ENCODE measurements at places on chromosomes 11 and 22.

DNA sequence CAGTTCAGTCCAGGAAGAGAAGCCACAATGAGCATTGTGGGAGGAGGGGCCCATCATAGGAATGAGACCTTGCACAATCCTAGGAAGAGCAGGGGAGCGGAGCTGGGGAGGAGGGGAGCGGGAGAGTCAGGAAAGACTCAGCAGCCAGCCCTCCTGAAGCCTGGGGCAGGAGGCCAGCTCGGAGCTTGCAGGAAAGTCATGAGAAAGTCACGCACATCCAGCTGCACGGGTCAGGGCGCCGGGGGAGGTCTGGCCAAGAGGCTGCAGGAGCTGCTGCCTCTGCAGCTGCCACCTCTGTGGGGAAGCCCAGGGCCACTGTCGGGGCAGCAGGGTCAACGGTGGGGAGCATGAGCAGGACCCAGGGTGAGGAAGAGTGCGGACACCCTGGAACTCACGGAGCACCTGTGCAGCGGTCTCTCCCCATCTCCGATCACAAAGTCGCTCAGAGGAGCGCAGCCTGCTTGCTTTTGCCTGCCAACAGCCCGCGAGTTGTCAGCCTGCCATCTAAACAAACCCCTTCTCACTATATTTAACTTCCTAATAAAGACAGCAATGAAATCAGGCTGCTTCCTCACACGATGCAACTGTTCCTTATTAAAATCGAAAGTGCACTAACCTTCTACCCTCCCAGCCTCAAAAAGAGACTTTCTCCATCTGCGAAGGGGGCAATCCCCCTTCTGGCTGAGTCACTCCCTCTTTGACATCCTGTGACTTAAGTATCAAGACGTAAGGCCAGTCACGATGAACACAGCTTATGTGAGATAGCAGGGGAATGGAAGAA, 52.9 kb upstream of the RTL6 start:
- no peak for DNase-seq

DNA sequence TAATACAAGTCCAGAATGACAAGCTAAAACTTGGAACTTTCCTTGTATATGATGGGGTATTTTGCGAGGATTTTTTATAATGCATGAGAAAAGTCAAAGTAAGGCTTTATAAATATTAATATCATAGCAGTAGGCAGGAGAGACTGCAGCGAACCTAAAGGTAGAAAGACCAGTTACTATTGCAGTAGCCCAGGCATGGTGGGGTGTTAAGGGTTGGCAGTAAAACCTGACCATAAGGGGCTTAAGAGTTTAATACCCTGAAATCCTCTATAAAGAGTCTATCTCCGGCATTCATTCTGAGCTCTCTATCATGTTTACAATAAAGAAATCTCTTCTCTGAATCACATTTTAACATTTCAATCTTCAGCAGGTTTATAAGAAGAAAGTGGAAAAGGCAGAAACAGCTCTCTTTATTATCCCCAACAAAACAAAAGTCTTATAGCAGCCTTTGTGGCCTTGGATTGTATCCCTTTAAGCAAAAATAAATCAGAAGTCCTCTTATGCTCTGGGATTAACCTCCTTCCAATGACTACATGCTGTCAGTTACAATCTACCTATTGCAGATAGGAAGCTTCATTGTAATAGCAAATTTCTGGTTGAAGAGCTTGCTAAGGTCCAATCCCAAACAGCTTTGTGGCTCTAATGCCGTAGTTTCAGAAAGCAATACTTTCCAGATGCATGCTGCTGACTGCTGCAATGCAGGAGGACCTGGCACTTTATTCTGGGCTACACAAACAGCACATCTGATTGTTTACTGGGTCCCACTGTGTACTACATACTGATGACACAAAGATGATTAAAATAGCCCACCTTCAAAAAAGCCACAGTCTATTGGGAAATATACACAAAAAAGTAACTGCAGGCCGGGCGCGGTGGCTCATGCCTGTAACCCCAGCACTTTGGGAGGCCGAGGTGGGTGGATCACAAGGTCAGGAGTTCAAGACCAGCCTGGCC, 45.8 kb downstream of the SIK3 start:
- DNase-seq = no peak

GRCh38 chr11:99565333-99565732, 544.6 kb downstream of the CNTN5 start:
- DNase-seq = no peak

DNA sequence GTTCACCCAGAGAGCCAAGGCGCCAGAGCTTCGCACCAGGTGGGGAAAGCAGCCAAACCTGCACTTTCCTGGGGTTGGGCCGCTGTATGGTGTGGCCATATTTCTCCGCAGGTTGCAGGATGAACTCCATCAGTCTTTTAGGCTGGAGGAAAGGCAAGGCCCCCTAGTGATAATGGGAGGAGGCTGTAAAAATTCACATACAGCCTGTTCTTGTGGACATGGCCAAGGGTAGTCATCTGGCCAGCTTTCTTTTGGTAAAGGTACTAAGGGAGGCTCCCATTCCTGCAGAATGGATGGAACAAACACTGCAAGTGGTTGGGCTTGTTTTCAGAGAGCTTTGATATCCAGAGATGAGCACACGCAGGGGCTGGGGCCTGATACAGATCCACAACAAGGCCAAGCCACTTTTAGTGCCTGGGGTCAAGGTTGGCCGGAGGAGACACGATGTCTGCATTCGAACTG, 29.6 kb downstream of the C22orf31 start:
- no peak for DNase-seq

DNA sequence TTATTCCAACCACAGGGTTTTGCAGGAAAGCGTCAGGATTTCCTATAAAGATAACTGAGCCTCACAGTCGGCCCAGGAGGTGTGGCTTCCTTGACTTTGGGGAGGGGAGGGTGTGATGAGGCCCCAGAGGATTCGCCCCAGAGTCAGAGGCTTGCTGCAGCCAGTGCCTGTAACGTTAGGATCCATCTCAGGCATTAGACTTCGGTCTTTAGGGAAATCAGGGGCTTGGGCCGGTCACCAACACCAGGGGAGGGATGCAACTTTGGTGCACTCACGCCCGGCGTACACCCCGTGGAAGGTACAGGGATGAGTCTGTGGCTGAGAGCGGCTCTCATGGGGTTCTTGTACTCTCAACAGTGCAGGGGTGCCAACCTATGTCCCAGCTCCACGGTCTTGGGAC, 5.7 kb upstream of the ANO1 start:
- DNase-seq = no peak

DNA sequence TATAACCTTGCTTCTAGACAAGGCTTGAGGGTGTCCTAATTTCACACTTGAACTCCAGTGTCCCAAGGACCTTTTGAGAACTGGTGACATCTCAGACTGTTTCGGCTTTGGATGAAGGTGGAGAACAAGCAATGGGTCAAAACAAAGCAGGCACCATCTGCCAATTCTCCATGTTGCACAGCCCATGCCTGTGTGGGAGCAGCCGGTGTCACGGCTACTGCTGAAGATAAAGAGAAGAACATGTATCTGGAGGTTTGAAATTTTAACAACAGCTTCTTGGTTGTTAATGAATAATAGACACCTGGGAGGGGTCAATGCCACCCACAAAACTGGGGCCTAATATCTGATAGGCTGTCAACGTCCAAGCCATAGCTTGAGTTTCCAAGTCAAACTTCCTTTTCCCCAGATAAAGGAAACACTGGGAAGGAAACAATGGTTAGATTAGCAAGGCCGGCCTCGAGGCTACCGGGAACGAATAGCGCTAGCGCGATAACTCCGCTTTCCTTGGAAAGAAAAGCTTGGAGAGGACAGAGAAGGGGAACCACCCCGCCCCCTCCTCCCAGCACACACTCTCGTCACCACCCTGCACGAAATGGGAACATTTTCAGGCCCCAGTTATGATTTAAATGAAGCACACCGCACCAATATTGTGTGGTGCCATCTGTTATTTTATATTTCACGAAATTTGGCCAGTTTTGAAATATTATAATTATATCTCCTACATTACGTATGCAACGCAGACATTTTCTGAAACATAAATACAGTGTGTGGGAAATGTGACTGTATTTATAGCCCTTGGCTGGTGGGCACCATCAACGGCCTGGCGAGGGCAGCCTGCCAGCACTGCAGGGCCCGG, 21.8 kb upstream of the OPCML start:
- DNase-seq = no peak

DNA sequence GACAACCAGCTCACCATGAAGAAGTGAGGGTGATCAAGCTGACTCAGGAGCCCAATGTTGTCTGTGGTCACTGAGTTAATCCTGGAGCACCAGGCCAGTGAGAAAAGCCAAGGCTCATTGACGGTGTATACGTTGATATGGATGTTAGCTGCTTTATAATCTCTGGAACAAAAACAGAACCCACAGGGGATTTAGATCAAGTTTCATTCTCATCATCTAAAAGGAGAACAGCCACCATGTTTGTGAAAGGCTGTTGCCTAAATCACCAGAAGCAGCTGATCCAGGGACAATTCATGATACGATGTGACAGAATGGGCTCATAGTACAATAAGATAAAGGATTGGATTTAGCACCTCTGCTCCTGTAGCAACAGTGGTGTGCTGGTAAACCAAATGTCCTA, 68.5 kb downstream of the GDPD4 start:
- no peak for DNase-seq

- no peak for DNase-seq
Observed at GRCh38 chr11:110311783-110312579, 15.6 kb upstream of the RDX start.

DNA sequence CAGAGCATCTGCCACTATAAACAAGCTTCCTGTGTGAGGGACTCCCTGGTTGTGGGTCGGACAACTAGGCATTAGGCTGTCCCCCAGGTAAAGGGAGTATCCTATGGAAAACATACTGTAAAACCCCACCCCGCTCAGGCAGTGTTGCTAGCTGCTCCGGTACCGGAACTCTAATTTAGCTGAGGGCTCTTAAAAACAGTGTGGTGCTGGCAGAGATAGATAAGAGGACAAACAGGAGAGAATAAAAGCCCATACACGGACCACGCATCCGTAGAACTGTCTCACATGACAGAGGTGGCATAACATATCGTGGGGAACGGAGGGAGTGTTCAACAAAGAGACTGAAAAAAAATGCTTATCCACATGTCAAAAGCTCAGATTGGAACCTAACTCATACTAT, 3.4 kb upstream of the MOGAT2 start:
- DNase-seq = peak; percentile 23

GRCh38 chr11:16098526-16099205, 257.7 kb downstream of the SOX6 start:
- DNase-seq = no peak

- DNase-seq = no peak
Observed at GRCh38 chr11:834371-835316, 1.9 kb downstream of the CD151 start.

DNA sequence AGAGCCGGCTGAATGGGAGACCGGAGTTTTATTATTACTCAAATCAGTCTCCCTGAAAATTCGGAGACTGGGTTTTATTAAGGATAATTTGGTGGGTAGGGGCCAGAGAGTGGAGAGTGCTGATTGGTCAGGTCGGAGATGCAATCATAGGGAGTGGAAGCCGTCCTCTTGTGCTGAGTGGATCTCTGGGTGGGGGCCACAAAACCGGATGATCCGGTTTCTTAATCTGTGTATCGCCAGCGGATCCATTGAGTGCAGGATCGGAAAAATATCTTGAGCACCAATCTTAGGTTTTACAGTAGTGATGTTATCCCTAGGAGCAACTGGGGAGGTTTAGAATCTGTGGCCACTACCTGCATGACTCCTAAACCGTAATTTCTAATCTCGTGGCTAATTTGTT, 886 bp upstream of the NIPSNAP1 start:
- DNase-seq = no peak

DNA sequence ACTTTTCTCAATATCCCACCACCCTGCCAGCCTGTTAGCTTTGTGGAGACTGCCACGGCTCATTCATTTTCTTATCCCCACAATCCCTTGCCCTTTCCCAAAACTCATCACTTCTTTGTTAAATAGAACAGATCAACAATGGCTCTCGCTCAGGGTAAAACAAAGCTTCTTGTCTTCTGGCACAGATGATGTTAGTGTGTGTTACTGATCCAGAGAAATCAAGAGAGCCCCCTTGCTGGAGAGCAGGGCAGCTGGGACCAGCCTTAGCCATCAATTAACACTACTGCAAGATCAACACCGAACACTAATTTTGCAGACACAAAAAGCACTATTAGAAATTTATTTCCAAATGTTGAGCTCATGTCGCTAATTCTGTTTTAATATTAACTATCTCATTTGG, 420.9 kb downstream of the TENM4 start:
- DNase-seq = no peak

DNA sequence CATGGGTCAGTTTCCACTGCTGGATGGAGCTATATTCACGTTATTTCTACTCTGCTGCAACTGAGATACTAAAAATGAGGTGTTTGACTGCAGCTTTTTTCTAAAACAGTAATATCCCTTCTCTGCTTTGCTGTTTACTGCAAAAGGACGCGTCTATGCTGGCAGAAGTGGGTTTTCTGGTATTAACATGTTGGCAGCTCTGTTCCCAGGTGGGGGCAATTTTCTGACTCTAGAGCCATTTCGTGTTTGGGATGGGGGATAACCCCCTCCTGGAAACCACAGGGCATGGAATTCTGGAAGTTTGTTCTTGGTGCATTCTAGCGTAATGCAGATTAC, 4.9 kb downstream of the GRK2 start:
- DNase-seq = no peak

DNA sequence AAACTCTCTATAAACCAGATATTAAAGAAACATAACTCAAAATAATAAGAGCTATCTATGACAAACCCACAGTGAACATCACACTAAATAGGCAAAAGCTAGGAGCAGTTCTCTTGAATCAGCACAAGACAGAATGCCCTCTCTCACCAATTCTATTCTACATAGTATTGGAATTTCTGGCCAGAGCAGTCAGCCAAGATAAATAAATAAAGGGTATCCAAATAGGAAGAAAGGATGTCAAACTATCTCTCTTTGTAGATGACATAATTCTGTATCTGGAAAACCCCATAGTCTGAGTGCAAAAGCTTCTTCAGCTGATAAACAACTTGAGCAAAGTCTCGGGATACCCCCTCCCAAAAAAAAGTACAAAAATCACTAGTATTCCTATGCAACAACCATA, 359.8 kb downstream of the LRRC4C start:
- DNase-seq = no peak

- DNase-seq = no peak
Observed at GRCh38 chr11:133716602-133717001, 128.7 kb downstream of the SPATA19 start.

GRCh38 chr11:69250186-69251056, 43.5 kb upstream of the MYEOV start:
- DNase-seq = no peak

GRCh38 chr11:27697679-27698275, 2.5 kb downstream of the BDNF start:
- DNase-seq = no peak

DNA sequence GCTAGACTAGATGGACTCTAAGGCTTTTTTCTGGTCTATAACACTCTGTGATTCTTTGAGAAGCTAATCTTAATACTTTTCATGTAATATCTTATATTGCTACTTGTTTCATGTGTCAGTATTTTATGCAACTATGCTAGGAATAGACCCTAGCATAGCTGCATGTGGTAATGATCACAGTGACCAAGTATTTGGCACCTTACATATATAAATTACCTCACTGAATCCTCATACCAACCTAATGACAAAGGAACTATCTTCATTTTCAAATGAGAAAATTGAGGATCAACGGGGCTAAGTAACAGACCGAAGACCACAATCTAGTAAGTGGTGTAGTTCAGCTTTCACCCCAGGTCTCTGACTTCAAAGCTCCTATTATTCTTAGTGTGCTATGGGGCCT, 327.3 kb upstream of the PITPNB start:
- no peak for DNase-seq

- no peak for DNase-seq
Observed at GRCh38 chr22:39712751-39713525, 142.4 kb downstream of the CACNA1I start.

GRCh38 chr11:119497717-119498116, 74.7 kb upstream of the THY1 start:
- DNase-seq = no peak

GRCh38 chr11:59218893-59219292, 6.2 kb upstream of the MPEG1 start:
- no peak for DNase-seq

Measured in NCI-H187 (cell line).